GM12864 (cell line): ENCODE measurements at places on chromosomes 3 and 15.

DNA sequence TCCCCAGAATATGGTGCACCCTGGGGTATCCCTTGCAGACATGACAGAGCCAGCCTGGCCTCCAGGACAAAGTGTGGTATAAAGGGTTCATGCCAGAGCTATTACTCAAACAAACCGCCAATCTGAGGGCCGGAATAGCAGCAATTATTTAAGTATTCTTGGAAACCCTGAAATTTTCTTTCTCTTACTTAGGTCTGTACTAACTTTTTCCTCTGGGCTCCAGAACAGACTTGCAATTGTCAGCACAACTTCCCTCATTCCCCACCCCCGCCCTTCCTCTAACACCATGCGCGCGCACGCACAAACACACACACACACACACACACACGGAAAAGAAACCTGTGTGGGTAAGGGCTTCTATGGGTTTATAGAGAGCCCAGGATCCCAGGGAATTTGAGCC, 56.3 kb downstream of the ISG20 start:
- DNase-seq = no peak

DNA sequence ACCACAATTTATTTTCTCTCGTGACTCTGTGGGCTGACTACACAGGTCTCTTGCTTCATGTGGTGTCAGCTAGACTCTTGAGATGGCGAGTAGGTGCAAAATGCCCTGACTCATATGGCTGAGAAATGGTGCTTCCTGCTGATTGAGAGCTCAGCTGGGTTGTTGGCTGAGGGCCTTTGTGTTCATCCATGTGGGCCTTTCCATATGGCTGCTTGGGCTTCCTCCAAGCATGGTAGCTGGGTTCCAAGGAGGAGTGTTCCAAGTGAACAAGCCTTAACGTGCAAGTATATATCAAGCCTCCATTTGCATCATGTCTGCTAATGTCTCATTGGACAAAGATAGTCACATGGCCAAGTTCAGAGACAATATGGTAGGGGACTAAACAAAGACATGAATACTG, 164.0 kb downstream of the PDCD6IP start:
- DNase-seq = no peak

GRCh38 chr3:9169956-9170850, 79.2 kb downstream of the SRGAP3 start:
- DNase-seq = no peak

GRCh38 chr15:70650567-70651302, 112.6 kb downstream of the UACA start:
- no peak for DNase-seq

DNA sequence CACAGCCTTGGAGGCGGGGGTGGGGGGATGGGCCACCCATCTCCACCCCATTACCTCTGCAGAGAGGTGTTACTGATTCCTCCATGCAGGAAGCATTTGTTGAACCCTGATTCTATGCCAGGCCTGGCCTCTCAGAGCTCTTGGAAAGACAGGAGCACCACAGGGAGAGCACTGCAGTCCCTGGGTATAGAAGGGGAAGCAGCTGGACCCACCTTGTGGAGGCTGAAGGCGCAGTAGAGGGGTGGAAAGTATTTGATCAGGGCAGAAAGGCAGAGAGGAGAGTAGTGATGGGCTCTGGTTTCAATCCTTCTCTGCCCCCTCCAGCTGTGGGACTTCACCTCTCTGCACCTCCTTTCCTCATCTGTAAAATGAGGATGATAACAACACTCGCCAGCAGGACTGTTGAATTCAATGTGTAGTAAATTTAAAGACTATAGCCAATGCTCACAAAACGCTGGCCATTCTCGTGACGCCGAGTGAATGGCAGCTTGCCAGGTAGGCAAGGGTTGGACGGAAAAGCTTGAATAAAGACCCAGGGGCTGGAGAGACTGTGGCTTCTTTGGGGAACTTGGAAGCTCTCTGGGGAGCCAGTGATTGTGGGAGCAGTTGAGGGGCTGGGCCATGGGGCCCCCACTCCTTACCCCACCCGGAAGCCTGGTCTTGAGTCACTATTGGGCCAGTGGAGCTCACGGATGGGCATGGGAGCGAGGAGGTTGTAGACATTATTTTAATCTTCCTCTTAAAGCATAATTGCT, 8.0 kb upstream of the CCDC33 start:
- DNase-seq = no peak

GRCh38 chr3:194702545-194702944, 16.9 kb downstream of the FAM43A start:
- no peak for DNase-seq

GRCh38 chr15:100463515-100463914, 65.2 kb downstream of the CERS3 start:
- no peak for DNase-seq

GRCh38 chr15:34154725-34155204, 52.9 kb downstream of the PGBD4 start:
- no peak for DNase-seq

DNA sequence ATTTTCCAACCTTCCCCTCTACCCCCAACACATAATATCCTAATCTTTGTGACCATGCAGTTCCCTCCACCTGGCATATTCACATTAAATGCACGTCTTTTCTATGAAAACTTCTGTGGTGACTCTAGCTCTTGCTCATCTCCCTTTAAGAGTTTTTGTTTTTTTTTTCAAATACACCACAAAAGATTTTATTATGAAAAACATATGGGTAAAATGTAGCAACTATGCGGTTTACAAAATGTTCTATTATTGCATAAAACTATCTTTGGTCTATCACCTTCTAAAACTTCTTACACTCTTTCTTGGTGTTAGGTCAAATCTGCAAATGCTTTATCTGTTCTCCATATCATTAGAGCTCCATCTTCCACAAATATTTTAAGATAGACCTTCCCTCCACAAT, 38.6 kb upstream of the ADGRG7 start:
- no peak for DNase-seq

DNA sequence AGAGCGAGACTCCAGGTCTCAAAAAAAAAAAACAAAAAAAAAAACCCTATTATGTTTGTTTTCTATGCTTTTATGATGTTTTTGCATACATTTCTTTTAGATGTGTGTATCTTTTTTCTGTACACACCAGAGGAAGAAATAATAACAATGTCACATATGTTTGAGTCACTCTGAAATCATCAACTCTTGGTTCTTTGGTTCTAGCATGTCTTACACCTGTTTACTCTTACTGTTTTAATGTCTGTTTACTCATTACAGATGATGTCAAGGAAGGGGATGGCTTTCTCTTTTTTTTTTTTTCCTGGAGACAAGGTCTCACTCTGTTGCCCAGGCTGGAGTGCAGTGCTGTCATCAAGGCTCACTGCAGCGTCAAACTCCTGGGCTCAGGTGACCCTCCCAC, 24.1 kb downstream of the RHOA start:
- no peak for DNase-seq

DNA sequence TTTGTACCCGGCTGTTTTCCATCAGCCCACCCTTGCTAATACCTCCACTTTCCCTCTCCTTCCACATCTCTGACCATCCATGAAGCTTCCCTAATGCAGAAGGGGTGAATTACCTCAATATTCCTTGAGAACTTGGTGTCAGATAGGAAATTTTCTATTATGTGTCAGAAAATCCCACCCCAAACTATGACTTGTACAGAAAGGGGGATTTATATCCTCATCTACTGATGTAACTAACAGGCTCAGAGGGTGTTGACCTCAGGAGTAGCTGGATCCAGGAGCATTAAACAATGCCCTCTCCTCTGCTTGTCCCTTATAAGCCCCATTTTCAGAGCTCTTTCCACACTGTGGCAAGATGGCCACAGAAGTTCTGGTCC, 242.8 kb upstream of the TLE3 start:
- DNase-seq = no peak

- DNase-seq = no peak
These were observed 254.5 kb upstream of the RORA start for GRCh38 chr15:61483599-61483998.

DNA sequence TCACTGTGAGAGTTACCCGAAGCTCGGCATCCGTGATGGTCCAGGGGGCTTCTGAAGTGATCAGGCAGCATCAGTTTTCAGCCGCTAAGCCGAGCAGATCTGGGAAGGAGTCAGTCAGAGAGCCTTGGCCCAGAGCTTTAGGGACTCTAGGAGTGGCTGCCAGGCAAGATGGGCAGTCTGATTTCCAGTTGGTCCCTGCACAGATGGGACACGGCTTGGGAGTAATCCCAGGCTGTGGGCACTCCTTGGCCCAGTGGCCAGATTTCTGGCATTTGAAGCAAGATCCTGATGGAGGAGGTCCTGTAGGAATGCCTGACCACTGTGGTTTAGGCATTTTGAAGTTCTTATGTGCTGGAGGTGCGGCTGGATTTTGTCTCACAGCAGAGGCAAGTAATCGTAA, 10.5 kb upstream of the IP6K2 start:
- no peak for DNase-seq

GRCh38 chr3:39668420-39668819, 141.0 kb upstream of the MYRIP start:
- peak; percentile 8 for DNase-seq

DNA sequence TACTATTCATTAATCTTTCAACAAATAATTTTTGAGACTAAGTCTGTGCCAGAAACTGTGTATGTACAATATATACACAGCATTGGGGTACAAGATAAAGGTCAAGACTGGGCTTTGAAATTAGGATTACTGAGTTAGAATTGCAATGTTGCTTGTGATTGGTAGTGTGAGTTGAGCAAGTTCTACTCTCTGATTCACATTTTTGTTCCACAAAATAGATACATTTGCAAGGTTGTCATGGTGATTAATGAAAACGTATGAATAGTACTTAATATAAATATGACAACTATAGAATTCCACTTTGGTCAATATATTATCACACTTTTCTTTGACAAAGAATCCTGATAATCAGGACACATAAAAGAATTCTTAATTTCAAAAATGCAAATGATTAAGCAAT, 314.6 kb downstream of the GBE1 start:
- DNase-seq = no peak

DNA sequence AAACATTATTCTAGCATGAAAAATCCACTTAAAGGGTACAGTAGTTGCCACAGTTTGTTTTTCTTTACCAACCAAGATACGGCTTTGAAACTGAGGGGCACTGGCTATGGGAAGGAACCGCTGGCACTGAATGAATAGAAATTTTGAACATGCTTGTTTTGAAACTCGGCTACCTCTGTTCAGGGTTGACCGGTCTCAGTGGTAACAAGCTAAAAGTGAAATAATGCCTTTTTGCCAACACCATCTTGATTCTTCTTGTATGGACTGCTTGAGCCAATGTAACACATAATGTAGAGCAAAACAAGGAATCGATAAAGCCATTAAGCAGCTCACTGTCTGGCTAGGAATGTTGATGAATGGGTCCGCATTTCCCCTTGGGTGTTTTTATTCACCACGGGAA, 36.5 kb downstream of the PTPRG start:
- no peak for DNase-seq

GRCh38 chr3:189331002-189331418, 159.2 kb downstream of the TPRG1 start:
- DNase-seq = no peak

- no peak for DNase-seq
These were observed 52.8 kb downstream of the UBE3A start for GRCh38 chr15:25385986-25386385.

DNA sequence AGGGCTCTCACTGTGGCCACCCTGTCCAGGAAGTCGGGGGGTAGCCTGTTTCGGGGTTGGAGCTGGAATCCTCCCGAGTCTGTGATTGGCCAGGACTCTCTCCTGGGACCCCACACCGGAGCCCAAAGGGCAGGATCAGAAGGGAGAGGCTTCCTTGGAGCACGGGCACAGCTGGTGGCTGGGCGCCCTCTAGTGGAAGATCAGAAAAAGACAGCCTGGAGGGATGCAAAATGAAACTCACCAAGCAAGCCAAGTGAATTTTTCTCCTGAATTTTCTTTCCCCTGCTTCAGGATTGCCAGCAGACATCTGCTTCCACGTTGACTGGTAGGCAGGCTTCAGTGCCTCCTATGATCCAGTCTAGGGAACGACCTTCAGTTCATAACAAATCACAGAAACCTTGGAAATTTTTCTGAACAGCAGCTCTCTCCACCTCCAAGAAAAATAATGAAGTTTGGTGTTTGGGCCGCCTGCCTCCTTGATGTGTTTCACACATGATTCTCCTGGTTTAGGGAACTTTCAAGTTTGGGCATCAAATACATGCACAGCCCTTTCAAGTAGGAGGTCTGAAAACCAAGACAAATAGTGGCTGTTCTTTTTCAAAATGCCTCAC, 224.6 kb downstream of the VPS13C start:
- DNase-seq = no peak

DNA sequence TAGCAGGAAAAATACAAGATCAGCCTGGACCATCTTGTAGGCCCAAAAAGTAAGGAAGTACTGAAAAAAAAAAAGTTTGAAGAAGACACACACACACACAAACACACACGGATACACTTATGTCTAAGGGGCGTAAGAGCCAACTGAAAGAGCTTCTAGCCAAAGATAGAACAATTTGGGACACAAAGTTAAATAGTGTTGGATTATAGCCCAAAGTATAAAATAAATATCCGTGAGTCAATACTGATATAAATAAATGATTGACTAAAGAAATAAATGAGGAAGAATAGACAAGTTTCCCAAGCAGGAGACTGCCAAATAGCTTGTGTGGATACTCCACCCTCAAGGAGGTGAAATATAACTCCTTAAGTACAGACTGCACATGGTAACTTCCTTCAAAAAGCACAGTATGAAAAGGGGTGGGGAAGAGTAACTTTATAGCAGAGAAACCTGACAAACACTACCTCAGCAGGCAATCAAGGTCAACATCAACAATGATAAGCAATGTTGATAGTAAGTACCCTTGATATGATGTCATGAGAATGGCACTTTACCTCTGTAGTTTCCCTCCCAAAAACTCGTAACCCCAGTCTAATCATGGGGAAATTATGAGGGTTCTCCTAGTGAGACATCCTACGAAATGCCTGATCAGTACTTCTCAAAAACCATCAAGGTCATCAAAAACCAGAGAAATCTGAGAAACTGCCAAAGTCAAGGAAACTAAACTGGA, 187.3 kb upstream of the ATP11B start:
- DNase-seq = no peak

DNA sequence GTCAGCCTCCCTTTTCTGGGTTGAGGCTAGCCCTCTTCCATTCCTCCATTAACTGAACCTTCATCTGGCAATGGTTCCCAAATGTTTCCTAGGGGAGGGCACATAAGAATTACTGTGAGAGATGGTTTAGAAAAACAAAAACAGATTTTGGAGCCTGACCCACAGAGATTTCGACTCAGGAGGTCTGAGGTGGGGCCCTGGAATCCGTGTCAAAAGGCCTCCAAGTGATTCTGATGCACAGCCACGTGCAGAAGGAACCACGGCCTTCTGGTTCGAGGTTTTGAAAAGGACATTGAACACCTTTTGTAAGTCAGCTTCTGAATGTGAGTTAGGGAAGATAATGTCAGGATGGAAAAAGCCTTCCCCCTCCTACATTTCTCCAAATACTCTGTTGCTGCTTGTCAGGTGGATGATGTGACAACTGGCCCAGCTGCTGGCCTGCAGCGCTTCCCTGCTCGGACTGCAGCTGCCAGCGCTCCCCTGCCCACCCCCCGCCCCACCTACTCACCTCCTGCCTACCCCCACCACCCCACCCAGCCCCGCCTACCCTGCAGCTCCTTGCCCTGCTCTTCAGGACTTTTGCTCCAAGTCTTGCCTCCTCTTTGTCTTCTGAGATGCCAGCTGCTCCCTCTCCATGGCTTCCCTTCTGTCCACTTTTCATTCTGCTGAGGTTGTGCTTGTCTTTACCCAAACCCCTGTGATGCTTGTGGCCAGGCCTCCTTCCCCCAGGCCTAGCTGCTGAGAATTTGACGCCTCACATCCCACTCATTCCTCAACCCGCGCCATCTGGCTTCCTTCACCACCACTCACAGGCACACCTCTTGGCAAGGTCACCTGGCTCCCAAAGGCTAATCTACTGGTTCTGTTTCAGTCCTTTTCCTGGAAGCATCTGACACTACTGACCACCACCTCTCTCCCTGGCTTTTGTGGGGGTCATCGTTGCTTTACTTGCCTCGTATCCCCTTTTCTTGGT, 6.6 kb downstream of the EHD4 start:
- DNase-seq = no peak
